NCI-H1092 treated with DMSO at 0.1 percent for 48 hours (cell line): ENCODE measurements at places on chromosomes 12 and 14.

GRCh38 chr12:115667116-115667515 lies 610.4 kb downstream of the MED13L start:
- DNase-seq, result no peak

- DNase-seq, result no peak
Observed at GRCh38 chr12:26195641-26196420, 458 bp downstream of the SSPN start.

DNA sequence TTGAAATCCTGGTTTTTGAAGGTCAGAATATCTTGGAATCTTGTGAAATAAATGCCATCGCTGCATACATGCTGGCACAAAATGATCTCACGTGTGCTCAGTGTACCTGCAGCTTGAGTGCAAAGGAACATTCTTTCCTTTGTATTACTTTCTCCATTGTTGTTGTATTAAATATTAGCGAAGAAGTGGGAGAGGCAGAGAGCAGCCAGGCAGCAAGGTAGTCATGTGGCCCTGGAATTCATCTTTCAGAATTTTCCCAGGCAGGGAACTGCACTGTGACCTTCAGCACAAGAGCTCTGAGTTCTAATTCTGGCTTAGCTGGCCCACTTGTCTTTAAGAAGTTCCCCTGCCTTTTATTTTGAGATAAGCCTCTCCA lies 145.5 kb downstream of the PRKCH start:
- DNase-seq, result no peak

DNA sequence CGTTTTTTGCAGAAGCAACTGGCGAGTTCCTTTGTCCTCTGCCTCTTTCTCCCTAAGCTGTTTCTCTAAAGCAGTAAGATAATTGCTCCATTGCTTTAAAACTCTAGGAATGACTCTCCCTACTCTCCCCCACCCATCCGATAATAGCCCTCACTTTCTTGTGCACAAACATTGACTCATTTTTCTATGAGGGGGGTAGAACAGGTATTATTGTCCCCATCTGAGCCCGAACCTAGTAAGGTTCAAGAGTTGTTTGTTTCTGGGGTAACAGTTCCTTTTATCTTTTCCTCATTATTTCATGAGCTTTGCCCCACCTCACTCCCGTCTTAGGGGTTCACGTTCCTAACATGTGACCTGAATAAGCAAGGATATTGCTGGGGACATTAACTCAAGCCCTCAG lies 190.6 kb downstream of the EMP1 start:
- DNase-seq, result no peak

DNA sequence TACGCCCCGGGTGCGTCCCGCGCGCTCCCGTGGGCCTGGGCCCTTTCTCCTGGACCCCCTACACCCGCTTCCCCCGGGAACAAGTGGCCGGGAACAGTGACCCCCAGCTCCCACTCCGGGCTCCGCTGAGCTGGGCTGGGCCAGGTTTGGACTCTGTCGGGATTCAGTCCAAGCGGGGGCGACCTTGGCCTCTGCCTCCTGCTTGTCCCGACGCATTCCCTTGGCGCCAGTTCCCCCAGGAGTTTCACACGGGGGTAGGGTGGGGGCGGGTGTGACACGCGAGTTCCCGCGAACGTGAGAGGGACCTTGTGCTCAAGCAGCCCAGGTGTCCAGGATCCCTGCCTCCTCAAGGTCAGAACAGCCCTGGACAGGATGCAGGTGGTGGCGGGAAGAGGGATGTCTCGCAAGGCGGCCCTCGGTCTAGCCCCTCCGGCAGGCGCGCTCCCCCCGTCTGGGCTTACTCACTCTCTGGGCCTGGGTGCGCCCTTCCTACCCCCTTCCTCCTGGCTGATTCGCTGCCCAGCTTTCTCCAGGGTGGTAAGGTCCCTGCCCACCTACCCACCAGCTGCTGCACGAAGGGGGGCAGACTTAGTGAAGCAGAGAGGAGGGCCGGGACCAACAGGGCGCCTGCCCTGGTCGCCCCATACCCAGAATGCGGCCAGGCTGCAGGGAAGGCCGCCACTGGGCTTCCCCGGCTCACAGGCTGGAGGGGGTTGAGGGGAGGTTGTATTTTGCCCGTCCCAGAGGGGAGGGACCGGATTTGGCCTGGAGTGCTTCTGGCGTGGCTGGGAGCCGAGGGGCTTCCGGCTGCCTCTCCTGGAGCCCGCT lies 862 bp downstream of the CRIP2 start:
- peak; percentile 71 for DNase-seq

GRCh38 chr14:49926803-49927202 lies 33.9 kb downstream of the ARF6 start:
- DNase-seq, result no peak
